ENCODE measurements at places on chromosomes 3 and 15. TPM values are rescaled to one million over a fixed set of nuclear protein-coding genes. Genes with fewer than 3 reads are reported as not detected.

The KNG1 gene
- not detected for total RNA-seq

The HHATL gene
- total RNA-seq = not detected

The SUCLG2 gene
- total RNA-seq = 174 TPM

The SPSB4 gene
- 1.8 TPM for total RNA-seq

The GOLGA8J gene
- not detected for total RNA-seq

The TICRR gene
- 1.8 TPM for total RNA-seq

GRCh38 chr3:69209413-69209812 is 87.0 kb upstream of the LMOD3 start:
- H3K4me3 ChIP-seq = no peak overlapping the region
- peaks cover 12% of the 10 kb centered on the region for H3K36me3 ChIP-seq
- H3K4me1 ChIP-seq = no peaks in the 10 kb centered on the region
- DNase-seq = no peak
- H3K27ac ChIP-seq = no peak overlapping the region

DNA sequence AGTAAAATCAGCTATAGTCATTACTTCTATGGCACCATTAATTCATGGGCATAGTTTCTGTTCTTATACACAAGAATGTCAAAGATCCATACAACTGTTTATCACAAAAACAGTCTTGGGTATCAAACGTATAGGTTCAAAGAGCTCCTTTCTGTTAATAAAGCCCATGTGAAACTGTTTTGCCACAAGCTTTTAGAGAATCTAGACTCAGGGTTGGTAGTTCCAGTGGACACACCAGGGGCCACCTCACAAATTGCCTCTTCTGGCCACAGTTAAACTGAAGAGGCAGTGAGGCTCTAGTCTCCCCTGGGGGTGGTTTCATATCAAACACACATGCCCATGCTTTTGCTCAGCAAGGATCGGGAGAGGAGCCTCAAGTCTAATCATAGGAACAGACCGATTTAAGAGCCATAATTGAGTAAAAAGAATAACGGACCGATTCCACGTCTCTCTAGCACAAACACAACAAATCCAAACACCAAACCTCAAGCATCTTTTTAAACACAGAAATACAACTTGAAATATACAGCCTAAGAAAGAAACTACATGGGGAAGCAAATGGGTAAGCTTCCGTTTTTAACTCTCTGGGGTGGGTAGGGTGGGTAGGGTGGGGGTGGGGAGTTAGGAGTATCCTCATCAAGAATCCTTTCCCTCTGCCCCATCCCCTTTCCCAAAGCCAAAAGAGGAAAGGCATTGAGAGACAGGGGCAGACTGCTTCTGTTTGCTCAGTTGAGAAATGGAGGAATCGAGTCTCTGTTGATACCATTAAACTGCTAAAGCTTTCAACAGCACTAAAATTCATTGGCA is 443.3 kb downstream of the MAGI1 start:
- no peak overlapping the region for H3K27ac ChIP-seq
- DNase-seq = no peak
- H3K27me3 ChIP-seq = no peaks in the 10 kb centered on the region
- peaks cover 30% of the 10 kb centered on the region for H3K4me1 ChIP-seq
- H3K4me3 ChIP-seq = no peak overlapping the region

DNA sequence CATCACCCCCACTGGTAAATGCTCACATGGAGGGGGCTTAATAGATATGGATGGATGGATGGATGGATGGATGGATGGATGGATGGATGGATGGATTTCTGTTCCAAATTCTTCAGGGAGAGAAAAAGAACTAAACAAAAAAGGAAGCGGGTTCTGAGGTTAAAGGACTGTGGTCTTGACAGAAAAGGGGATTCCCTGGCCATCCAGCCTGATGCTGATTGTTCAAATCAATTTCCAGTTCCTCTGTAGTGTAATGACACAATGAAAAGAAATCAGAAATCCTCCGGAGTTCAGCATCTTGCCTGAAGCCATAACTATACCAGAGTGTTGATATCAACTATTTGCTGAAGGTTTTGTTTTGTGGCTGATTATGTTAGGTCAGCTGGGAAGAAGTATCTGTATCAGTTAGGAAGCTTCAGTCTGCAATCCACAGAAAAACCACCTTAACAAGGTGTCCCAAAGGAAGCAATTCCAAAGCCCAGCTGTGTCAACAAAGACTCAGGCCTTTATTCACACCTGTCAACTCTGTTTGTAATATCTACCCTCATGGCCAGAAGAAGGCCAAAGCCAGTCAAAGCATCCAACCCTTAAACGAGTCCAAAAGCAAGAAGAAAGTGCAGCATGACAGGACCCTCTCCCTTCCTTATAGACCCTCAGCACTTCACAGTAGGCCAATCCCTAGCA is 24.5 kb upstream of the RASA2 start:
- no peaks in the 10 kb centered on the region for H3K36me3 ChIP-seq
- H3K4me1 ChIP-seq = peaks cover 5% of the 10 kb centered on the region
- DNase-seq = no peak
- H3K27ac ChIP-seq = no peak overlapping the region
- no peaks in the 10 kb centered on the region for H3K27me3 ChIP-seq

DNA sequence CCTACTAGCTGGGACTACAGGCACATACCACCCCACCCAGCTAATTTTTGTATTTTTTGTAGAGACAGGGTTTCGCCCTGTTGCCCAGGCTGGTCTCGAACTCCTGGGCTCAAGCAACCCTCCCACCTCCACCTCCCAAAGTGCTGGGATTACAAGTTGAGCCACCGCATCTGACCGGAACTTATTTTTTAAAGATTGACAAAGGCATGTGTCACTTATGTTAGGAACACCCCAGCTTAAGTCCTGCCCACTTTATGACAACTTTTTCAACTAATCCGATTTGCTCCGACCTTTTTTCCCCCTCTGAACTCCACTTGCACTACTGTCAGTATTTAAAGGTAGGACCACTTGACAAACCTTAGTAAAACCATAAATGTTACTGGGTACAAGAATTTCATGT is 211.6 kb upstream of the NR2E3 start:
- peaks cover 35% of the 10 kb centered on the region for H3K4me1 ChIP-seq
- H3K27me3 ChIP-seq = no peaks in the 10 kb centered on the region
- H3K36me3 ChIP-seq = no peaks in the 10 kb centered on the region
- no peak overlapping the region for H3K4me3 ChIP-seq
- no peak for DNase-seq

DNA sequence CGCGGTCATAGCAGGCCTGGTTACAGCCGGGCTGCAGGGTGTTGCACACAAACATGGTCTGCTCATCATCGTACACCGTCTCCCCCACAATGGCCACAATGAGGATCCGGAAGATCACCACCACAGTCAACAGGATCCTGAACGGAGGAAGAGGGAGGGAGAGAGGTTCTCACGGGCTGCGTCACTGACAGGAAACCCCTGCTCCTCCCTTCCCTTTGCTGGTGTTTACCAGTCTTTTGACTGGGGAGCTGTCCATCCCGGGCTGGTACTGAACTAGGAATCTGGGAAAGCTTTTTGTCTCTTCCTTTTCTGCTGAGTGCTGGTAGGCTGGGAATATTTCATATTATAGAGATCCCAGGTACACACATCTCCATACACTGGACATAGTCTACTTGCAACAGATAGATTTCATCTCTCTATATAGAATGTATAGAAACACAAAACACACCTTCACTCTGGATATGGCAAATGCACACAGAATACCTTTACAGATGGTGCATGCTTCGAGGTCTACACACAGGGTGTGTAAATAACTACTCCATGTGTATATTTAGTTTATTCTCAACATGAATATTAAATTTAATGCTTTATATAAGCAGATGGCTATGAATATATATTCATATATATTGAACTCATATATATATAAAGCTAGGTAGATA is 1.4 kb downstream of the GJD2 start:
- H3K4me3 ChIP-seq = no peak overlapping the region
- DNase-seq = peak; percentile 70
- H3K4me1 ChIP-seq = peaks cover 12% of the 10 kb centered on the region
- H3K27ac ChIP-seq = no peak overlapping the region
- peaks cover 46% of the 10 kb centered on the region for H3K27me3 ChIP-seq

DNA sequence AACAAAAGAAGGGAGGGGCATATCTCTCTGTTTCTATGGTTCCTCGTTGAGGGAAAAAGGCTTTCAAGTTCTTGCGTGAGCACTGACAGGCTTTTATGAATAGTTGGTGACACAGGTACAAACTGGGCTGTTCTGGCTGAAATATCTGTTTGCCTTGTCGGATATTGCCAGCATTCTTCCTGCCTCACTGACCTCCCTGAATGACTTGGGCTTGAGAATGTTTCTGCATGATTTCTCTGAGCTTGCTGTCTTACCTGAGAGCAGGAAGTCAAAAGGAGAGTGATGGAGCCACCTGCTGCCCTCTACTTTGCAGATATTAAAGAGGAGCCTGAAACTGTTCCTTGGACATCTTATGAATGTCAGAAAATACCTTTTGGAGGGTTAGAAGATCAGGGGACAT is 4.8 kb downstream of the GCNT3 start:
- H3K4me1 ChIP-seq = peaks cover 6% of the 10 kb centered on the region
- H3K27me3 ChIP-seq = peaks cover 7% of the 10 kb centered on the region
- H3K36me3 ChIP-seq = no peaks in the 10 kb centered on the region
- DNase-seq = no peak
- H3K4me3 ChIP-seq = no peak overlapping the region

DNA sequence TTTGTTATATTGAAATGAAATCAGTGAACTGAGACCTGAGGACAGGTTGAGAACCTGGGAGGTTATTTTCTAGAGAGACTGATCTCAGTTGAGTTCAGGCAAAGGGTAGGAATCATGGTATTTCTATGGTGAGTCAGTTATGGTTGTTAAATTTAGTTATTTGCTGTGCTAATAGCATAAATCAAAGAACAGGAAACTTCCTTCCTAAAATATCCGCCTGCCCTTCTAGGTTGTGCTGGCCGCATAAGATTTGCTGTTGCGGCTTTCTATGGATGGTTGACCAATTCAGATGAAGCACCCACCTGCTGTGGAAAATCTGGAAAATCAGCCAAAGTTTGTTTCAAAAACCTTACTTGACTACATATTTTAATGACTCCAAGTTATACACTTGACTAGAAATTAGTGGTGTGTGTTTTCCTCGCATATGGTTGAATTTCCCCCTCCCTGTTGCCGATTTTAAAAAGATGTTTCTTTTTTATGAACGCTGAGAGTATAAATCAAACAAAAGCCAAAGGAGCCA is 52.6 kb downstream of the PLCL2 start:
- H3K27ac ChIP-seq = no peak overlapping the region
- H3K27me3 ChIP-seq = no peaks in the 10 kb centered on the region
- H3K4me3 ChIP-seq = no peak overlapping the region
- H3K4me1 ChIP-seq = no peaks in the 10 kb centered on the region
- no peaks in the 10 kb centered on the region for H3K36me3 ChIP-seq

- H3K4me3 ChIP-seq = no peak overlapping the region
- no peak for DNase-seq
- no peaks in the 10 kb centered on the region for H3K27me3 ChIP-seq
- H3K36me3 ChIP-seq = peaks cover 2% of the 10 kb centered on the region
These were observed 54.8 kb downstream of the FBN1 start for GRCh38 chr15:48590723-48591122.

GRCh38 chr15:45829336-45830153 is 194.7 kb downstream of the SQOR start:
- H3K4me3 ChIP-seq = no peak overlapping the region
- H3K4me1 ChIP-seq = no peaks in the 10 kb centered on the region
- no peaks in the 10 kb centered on the region for H3K36me3 ChIP-seq
- no peak overlapping the region for H3K27ac ChIP-seq

GRCh38 chr15:51132384-51133139 is 37.9 kb upstream of the TNFAIP8L3 start:
- no peak overlapping the region for H3K4me3 ChIP-seq
- H3K4me1 ChIP-seq = no peaks in the 10 kb centered on the region
- no peak overlapping the region for H3K27ac ChIP-seq
- DNase-seq = peak; percentile 38

- peak overlapping the region; percentile 61 for H3K4me3 ChIP-seq
- H3K36me3 ChIP-seq = no peaks in the 10 kb centered on the region
- DNase-seq = no peak
- H3K27ac ChIP-seq = peak overlapping the region; percentile 89
These were observed 901 bp upstream of the NMB start for GRCh38 chr15:84658788-84659411.

All from stomach (tissue), 19 donors.